Activated CD8-positive, alpha-beta memory T cell treated with anti-CD3 and anti-CD28 coated beads, Interleukin-2, amount 50 U/mL, for 4 hours (primary cell): ENCODE measurements at places on chromosomes 3 and 15.

DNA sequence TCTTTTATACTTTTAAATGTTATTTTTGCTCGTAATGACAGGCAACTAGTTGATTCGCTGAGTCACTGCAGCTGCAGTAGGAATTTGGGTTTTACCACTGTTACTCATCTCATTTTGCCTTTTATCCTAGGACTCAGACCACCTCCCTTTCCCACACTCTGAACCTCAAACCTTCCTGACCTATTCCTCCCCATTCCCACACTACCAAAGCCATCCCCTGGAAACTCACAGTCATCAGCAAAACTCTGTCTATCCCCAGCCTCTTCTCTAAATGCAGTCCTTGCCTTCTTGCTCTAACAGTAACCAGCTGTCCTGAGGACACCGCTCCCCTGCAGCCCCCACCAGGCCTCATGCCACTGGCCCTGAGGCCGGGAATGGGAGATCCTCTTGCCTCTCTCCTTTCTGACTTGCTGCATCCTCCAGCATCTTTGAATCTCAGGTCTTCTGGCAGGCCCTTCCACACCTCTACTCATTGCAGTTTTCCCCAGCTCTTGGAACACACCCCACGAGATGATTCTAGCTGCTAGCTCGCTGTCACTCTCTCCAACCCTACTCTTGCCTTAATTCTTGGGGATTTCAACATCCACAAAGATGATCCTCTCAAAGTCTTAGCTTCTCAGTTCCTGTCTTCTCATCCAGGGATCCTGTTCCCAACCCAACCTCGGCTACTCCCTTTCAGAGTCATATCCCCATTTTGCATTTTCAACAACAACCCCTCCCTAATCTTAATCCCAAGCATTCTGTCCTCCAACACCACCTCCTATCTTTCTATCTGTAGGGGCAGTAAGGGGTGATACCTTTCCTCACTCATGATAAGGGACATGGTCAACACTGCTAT lies 55.9 kb upstream of the C3orf80 start:
- DNase-seq: no peak

GRCh38 chr3:190070622-190071347 lies 49.9 kb downstream of the P3H2 start:
- no peak for DNase-seq

DNA sequence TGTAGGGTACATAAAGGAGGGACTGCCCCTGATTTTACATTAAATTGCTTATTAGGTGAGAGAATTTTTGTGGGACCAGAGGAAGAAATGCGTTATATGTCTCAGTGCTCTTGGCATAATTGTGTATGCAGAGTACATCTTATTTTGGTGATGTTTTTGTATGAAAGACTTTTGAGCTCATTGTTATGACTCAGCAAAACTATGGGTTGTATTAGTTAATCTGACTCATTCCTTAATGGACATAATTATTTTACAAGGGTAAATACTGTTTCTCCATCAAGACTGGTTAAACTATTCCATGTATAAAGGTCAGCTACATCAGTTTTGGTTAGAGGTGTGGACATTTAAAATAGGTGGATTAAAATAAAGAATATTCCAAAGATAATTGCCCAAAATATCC lies 156.8 kb downstream of the ALCAM start:
- no peak for DNase-seq

DNA sequence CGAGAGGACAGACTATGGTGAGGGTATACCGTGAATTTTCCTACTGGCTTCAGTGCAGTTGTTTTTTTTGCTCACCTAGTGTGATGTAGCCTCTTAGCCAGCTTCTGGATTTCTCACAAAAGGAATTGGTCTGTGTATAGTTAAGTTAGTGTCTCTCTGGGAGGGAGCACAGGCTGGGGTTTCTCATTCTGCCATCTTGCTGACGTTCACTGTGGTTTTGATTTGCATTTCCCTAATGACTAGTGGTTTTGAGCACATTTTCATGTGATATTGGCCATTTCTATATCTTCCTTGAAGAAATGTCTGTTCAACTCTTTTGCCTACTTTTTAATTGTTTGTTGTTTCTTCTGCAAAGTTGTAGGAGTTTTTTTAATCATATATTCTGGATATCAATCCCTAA lies 2.2 kb upstream of the CD86 start:
- DNase-seq: no peak

DNA sequence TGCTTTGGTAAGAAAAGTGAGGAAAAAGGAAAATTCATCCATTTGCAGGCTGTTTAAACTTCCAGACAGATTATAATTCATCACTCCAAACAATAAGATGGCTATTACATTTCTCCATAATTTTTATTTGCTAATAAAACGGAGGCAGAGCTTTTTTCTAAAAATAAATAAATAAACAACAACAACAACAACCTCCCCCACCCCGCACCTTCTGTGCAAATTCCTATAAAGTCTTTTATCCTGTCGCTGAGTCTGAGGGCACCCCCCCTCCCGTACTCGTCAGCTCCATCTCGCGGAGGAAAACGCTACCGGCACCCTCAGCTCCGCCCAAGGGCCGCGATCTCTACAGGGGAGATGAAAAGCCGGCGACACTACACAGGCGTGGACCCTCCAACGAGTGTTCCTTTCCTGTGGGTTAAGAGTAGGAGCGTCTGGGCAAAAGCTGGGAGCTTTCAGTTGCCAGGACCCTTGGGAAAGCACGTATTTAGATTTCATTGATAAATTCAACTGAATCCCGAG lies 1.0 kb upstream of the ATP1B3 start:
- peak; percentile 83 for DNase-seq

GRCh38 chr15:84797212-84797611 lies 19.9 kb upstream of the ALPK3 start:
- DNase-seq: no peak

- no peak for DNase-seq
Observed at GRCh38 chr3:55597641-55598040, 110.5 kb upstream of the WNT5A start.

DNA sequence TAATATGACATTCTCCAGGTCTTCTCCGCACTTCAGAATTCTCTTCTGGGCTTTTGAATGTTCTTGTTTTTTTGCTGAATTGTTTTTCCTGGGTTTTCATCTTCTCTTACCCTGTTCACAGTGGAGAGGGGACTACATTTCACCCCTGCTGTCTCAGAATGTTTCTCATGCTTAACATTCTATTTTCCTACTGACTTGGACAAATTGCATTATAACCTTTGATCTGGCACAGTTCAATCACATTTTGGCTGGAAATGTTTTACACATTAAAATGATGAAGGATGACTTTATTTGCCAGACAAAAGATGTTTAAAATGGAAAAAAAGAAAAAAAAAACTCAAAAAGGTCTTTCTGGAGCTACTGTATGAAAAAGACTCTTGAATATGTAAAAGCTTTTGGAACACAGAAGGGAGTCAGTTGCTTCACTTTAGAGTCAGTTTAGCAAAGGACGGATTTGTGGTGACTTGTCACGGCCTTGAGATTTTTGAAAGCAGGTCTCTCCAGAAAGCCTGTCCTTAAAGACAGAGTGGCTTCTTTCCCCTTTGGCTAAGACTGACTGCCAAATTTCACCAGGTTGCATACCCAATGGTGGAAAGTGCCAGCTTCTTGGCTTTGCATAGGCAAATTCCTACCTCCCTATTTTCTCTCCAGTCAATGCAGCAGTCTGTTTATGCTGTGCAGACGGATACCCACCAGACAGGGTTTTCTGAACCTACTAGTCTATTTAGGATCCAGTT lies 401.0 kb upstream of the TBL1XR1 start:
- DNase-seq: no peak

- no peak for DNase-seq
Observed at GRCh38 chr3:141341536-141341935, 26.8 kb upstream of the ZBTB38 start.

DNA sequence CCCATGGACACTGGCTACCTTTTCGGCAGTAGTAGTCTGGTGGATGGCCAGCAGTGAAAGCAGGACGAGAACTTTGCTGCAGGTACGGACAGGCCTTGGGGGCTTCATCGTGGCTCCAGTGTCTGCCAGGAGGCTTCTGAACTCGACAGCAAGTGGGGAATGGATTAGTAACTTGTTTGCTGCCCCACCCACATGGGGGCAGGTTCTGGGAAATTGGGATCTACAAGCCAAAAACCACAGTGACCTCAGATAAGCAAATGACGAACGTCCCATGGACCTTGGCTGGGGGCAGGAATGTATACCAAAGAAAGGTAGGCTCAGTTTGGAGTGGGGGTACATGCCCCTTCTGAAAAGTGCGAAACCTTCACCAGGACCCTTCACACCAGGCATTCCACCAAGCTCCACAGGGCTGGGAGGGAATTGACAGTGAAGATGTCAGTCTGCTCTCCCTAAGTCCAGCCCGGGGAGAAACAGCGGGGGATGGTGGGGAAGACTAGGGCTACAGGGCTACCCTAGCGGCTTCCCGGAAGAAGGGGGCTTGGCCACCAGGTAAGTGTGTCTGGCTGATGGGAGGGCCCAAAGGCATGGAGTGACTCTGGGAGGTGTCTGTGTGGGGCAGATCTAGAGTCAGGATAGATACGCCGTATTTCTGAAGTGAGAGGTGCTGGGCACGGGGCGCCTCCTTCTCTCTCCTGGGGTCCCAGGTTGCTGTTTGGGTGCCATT lies at the start of gene ITIH4:
Gene ITIH4, minus strand, starts transcription at position 138 of the 724 bp plus-strand sequence. Its CDS starts 30 bp downstream, at position 108.
- DNase-seq: no peak

- no peak for DNase-seq
Observed at GRCh38 chr3:42148982-42149432, 57.9 kb downstream of the TRAK1 start.
